Hematopoietic multipotent progenitor cell treated with erythropoietin and hydrocortisone succinate and interleukin-3 and kit ligand, for 8 days (in vitro differentiated cells): ENCODE measurements at places on chromosomes 2 and 18.

DNA sequence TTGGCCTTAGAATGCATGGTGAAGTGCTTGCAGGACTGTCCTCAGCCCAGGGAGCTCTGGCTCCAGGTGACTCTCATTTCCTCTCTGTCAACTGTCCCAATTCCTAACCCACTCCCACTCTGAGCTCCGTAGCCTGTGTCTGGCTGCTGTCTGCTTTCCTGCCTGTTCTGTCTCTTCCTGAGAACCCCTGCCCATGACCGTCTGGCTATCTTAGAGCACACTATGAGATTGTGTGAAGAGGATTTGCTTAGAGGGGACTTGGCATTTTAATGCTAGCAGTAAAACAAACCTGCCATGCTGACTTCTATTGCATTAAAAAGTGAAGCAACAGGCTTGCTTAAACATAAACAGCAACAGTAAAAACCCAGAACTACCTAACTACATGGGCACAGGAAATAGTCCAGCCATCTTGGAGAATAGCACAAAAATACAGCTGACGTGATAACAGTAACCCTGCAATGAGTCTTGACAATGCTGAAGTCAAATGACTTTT is 234.7 kb downstream of the PRKCE start:
- no peak for DNase-seq

DNA sequence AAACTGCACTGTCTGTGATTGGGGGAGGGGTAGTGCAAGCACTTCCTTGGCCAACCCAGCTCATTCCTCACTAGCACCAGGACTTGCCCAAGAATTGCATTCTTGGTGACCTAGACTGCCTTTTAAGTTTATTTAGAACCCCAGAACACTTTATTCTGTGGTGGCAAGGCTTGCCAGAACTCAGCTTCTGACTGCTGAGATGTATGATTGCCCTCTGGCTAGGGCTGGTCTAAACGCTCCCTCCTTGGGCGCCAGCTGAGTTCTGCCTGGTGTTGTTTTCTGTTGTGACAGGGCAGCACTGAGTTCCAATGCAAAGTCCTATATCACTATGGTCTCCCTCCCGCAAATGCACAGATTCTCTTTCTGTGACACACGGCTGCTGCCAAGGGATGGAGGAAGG is 247.7 kb downstream of the ZNF385B start:
- no peak for DNase-seq

- DNase-seq, result no peak
Measured at GRCh38 chr2:2751715-2752315, 420.7 kb upstream of the MYT1L start.

DNA sequence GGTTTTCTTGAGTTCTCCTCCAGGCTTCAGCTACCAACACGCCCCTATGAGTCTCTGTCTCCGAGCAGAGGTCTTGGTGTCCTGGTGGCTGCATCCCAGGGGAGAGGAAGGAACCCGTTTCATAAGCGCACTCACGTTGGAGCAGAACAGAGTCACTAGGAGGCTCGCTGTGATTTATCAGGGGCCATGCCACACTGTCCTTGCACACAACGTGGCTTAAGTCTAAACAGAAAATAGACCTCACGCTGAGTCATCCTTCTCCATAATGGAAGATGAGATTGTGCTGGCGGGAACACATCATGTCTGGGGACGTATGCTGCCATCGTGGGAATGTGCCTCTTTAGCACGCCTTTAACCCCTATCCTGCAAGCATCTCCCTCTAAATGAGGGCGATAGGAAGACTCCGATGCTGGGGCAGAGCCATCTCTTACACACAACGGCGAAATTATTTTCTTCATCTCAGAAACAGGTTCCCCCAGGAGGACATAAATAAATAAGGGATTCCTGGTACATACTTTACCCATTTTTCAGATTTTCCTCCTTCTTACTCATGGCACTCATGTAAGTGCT is 211.4 kb downstream of the KLHL29 start:
- DNase-seq, result no peak

GRCh38 chr18:48460929-48461583 is 51.9 kb upstream of the ZBTB7C start:
- no peak for DNase-seq

DNA sequence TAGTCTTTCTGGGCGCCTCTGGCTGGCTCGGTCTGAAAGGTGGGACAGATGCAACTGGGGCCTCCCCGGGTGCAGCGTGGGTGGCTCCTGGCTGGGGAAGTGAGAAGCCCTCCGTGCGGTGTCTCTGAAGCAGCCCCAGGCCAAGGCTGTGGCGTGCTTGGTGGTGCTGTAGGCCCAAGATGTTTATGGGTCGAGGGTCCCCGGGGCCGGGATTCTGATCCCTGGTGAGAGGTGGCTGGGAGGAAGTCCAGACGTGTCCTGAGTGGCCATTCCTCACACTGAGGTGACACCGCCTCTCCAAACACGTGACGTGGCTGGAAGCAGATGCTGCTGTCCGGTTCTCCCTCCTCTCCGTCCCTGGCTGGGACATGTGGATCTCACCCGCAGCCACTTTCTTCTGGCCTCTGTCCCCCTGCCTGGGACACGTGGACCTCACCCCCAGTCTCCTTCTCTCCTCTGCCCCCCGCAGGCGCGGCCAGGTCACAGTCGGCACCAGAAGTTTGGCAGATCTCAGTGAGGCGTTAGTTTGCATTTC is 12.6 kb downstream of the RTP5 start:
- DNase-seq, result peak; percentile 57
